Central memory CD4-positive, alpha-beta T cell (primary cell): ENCODE measurements at places on chromosomes 5 and 9.
A peak's percentile ranks its signal among the peaks of the same experiment; 100 is the strongest.

DNA sequence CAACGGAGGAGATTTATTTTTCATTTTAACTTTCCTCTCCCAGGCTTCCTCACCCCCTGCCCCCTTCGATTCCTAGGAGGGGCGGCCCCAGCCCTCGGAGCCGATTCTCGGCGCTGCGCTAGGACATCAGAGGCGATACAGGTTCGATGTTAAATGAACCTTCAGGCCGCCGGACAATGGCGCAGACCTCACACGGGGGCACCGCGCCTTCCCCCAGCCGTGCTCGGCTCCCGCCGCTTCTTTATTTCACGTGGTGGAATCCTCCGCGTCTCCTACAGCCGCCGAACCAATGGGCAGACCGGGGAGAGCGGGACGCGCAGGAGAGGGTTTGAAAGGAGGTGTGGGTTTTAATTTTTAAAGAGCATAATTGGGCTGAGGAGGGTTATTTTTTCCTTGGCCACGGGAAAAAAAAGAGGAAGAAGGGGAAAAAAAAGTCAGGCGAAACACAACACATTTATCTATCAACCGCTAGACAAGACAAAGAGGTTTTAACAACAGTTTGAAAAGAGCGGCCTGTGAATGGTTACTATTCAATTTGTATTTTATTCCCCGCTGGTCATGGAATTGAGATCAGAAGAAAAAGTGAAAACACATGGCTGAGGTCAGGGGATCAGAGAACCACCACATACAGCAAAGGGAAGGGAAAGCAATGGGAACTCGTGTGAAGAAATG, 126.8 kb downstream of the TMEM174 start:
- no peak for DNase-seq

DNA sequence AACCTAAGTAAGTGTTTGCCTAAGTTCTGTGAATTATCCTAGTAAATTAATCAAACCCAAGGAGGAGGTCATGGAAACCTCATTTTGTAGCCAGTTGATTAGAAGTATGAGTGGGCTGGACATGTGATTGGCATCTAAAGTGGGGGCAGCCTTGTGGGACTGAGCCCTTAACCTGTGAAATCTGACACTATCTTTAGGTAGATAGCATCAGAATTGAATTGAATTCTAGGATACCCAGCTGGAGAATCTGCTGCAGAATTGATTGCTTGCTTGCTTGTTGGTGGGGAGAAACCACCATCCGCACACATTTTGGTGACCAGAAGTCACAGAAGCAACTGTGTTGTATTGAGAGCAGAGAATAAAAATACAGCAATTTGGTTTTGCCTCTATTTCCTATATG, 97.0 kb downstream of the FBXL7 start:
- DNase-seq: no peak

DNA sequence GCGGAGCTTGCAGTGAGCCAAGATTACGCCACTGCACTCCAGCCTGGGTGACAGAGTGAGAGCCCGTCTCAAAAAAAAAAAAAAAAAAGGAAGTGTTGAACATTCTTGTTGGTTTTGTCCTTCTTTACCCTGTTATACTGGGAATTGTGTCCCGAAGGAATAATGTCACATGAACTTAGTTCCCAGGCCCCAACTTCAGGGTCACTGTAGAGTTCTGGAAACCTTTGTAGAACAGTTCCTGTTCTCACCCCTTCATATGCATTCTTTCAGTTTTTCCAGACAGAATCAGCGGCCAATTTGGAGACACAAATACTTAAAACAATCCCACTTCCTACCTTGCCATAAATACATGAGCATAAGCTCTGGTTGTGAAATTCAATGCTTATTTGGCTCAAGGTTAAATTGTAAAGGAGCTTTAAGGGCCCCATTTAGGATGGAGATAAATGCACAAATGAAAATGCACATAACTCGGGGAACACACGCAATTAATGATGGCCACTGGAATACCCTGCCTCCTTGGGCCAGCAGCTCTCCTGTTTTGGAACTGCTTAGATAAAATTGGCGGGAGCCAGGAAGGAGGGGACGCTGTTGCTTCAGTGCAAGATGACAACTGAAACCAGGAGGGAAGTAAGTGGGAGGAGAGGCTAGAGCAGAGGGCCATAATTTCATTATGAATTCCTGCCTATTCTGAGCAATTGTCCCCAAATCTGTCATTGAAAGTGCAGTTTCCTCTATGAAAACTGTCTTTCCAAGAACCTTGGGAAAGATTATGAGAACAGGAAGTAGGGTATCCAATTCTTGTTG, 153.7 kb downstream of the FGF1 start:
- no peak for DNase-seq

DNA sequence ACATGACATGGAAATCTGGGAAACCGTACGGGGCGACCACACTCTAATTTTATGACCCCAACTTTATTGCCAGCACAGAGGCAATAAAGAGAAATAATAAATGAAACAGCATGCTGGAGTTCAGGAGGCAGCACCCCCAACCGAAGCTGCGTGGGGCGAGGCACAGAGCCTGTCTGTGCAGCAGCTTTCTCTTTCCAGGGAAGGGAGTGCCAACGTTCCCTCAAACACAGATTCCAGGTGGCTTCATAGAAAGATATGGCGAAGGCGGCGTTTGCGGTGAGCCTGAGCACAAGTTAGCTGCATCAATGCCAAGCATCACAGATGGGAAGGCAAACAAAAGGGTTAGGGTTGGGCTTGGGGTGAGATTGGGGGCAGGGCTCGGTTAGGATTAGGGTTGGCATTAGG, 114.8 kb downstream of the HSD17B3 start:
- DNase-seq: no peak

GRCh38 chr9:112296929-112297328, 36.5 kb downstream of the PTBP3 start:
- no peak for DNase-seq

- no peak for DNase-seq
Measured at GRCh38 chr5:96259151-96259772, 173.8 kb downstream of the PCSK1 start.

- DNase-seq: no peak
Measured at GRCh38 chr9:91245431-91246313, 116.0 kb downstream of the AUH start.

DNA sequence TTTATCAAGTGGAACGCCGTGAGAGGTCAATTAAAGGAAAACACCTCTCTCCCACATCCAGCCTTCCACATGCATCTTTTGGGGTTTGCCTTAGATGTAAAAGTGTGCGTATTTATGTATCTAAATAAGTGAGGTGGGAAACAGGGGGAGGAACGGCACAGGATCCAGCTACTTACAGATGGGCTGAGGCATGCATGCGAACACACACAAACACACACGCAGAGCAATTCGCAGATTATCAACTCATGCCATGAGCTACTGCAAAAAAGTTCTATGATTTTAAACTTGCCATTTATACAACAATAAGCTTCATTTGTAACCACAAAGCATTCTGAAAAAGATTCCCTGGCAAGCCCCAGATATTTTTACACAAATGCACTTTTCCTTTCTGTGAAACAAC, 242.1 kb downstream of the BNC2 start:
- no peak for DNase-seq

DNA sequence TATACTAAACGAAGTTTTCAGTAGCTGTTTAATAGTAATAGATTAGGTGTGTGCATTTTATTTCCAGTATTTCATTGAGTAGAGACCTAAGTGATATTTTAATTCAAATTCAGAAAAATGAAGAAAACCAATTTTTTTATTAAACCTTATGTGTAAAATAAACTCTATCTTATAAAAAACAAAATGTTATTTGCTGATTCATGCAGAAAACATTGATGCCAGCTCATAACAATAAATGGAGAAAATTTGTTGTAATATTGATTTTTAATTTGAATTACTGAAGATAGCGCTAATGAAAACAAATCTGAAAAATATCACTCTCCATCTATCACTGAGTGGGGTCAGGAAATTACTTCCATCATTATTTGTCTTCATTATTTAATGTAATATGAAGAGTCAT, 1177.8 kb upstream of the SEMA6A start:
- no peak for DNase-seq

DNA sequence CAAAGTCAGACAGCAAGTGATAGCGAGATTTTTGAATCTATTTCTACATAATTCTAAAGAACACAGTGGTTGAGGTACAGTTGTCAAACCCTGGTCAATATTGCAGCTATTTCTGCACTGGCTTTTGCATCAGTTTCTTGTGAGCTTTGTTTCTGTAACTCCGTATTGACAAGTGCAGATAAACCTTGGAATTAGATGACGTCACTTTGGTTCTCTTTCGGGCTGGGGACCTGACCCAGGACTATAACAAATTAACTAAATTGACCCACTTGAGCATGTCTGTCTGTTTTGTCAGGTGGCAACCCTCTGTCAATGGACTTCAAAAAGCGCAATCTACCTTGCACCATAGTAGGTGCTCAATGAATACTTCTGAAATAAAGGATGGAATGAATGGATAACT, 418.4 kb upstream of the SGCD start:
- DNase-seq: no peak

GRCh38 chr9:113998525-113999255, 79.4 kb downstream of the AMBP start:
- DNase-seq: no peak

DNA sequence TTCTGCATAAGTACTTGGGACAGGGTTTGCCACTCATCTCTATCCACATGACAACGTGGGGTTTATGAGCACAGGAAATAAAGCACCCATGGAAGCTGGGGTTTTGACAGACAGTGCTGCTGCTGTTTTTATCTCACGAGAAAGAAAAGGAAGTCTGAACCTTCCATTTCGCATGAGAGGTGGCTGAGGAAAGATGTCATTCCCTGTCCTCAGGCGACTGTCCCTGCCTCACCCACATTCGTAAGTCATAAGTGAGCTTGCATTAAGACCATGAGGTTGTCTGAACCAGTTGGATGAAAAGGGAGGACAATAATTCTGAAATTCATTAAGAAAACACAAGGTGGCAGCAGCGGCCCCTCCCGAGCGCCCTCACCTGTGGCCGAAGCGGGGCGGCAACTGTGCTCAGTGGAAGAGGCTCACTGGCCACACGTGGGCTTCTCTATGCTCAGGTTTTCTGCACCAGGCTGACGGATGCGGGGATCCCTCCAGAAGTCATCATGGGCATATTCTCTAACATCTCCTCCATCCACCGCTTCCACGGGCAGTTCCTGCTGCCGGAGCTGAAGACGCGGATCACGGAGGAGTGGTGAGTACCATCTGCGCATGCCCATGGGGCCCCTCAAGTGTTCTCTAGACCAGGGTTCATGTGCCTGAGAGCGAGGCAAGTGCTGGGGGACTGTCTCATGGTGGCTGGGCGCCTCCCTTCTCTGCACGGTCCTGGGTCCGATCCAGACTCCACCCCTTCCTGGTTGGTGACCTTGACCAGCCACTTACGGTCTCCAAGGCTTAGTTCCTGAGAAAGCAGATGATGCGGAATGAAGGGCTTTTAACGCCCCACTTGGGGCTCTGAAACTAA, 54.7 kb upstream of the SUSD3 start:
- DNase-seq: peak; percentile 63

DNA sequence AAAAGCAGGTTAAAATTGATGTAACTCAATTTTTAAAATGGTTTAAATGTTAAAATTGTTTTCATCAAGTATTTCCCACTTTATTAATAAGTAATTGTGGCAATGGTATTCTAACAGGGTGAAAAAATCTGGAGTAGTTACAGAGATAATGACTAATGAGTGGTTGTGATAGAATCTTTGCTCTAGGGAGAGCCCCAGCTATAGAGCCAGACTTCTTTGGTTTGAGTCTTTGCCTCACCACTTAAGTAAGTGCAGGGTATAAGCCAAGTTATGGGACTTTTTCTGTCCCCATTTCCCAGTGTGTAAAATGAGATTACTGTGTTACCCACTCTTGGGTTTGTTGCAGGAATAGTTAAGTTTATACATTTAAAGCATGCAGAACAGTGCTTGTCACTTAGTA, 158.1 kb downstream of the FER start:
- DNase-seq: no peak

- DNase-seq: no peak
Measured at GRCh38 chr5:179348011-179348530, 2.8 kb upstream of the ADAMTS2 start.

GRCh38 chr9:70438341-70438928, 24.0 kb upstream of the KLF9 start:
- no peak for DNase-seq

DNA sequence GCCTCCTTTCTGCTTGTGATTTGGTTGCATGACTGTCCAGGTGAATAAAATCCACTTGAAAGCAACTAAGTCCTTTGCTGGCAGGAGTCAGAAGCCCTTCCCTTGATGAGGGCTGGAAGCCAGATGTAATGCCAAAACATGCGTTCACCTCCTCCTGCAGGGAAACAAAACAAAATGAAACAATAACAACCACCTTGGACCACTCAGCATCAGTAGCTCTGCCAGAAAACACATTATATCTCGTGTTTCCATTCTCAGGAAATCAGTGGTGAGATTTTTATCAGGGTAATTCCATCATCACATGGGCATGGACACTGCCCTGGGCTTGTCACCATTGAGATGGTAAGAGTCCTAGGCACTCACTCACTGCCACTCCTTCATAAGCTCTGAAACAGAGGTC, 350.3 kb upstream of the ACTBL2 start:
- DNase-seq: no peak

- no peak for DNase-seq
Measured at GRCh38 chr9:99606957-99607356, 214.7 kb upstream of the NR4A3 start.

DNA sequence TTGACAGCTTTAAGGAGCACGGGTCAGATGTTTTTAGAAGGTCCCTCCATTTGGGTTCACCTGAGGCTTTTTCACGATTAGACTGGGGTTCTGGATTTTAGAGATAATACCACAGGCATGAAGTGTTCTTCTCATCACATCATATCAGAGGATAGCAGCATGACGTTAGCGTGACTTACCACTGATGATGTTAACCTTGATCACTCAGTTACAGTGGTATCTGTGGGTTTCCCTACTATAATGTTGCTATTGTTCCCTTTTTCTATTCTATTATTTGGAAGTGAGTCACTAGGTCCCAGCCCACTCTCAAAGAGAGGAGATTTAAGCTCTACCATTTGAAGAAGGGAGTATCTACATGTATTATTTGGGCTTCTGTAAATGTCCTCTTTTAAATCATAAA, 300.0 kb downstream of the MAST4 start:
- DNase-seq: no peak

DNA sequence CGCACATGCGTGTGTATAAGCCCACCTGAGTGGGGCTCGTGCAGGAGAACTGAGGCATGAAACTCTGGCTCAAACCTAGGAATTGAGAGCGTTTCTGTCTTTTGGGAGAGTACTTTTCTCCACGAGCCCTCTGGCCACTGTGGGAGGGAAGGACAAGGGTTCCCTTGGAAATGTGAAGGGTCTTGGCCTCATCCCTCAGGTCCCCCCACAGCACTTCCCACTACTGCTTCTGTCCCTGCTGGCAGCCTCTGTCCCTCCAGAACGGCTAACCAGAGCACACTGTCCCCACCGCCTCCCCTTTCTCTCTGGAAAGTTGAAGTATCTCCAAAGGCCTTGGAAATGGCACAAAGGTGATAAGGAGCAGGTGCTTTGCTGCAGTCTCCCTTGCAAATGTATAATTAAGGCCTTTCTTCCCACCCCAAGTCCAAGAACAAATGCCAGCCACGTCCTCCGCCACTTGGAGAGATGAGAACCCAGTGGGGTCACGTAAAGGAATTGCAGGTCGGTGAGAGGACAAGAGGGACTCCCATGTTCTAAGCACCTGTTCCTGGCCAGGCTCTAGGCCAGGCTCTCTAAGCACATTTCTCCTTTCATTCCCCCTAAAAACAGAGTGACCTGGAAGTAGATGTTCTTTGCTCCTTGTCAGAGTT, 107.9 kb upstream of the LMX1B start:
- no peak for DNase-seq

- DNase-seq: no peak
Measured at GRCh38 chr5:152688561-152689249, 283.6 kb upstream of the NMUR2 start.
